Tibial nerve (tissue), 4 donors: ENCODE measurements at places on chromosomes 5 and 9. TPM values are rescaled to one million over a fixed set of nuclear protein-coding genes. Genes with fewer than 3 reads are reported as not detected.
A peak's percentile ranks its signal among the peaks of the same experiment; 100 is the strongest.

IGIP gene
- 25.9 TPM for total RNA-seq

RICTOR gene
- total RNA-seq: 59.0 TPM

SMIM23 gene
- total RNA-seq: not detected

NINJ1 gene
- 98.8 TPM for total RNA-seq

DNA sequence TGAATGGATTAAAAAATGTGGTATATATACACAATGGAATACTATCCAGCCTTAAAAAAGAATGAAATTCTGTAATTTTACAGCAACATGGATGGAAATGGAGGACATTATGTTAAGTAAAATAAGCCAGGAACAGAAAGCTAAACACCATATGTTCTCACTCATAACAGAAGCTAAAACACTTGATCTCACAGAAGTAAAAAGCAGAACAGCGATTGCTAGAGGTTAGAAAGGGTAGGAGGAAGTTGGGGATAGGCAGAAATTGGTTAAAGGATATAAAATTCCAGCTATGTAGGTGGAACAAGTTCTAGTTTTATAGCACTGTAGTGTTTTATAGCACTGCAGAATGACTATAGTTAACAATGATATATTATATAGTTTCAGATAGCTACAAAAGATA lies 15.8 kb downstream of the MARCHF3 start:
- H3K4me1 ChIP-seq: no peaks in the 10 kb centered on the region
- no peaks in the 10 kb centered on the region for H3K27me3 ChIP-seq
- no peaks in the 10 kb centered on the region for H3K36me3 ChIP-seq
- no peak overlapping the region for H3K27ac ChIP-seq
- DNase-seq: no peak

DNA sequence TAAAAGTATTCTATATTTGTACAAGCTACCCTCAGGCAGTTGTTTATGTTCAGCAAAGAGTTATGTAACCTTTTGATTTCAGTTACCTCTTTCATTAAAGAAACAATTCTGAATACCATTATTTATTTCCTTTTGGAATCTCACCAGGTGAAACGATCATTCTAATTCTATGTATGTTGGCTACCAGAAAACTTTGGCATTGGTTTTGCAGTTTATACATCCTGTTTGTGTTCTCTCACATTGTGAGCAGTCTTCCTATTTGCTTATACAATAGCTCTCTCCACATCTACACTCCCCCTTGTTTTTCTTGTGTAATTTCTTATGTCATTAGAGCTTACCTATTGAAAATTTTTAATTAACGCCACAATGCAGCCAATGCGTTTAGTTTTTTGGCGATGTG lies 276.0 kb upstream of the MPDZ start:
- no peaks in the 10 kb centered on the region for H3K4me1 ChIP-seq
- H3K36me3 ChIP-seq: no peaks in the 10 kb centered on the region
- H3K4me3 ChIP-seq: no peak overlapping the region

- H3K36me3 ChIP-seq: no peaks in the 10 kb centered on the region
- peaks cover 30% of the 10 kb centered on the region for H3K4me1 ChIP-seq
- DNase-seq: no peak
Measured at GRCh38 chr9:70091572-70091971, 47.9 kb downstream of the MAMDC2 start.

DNA sequence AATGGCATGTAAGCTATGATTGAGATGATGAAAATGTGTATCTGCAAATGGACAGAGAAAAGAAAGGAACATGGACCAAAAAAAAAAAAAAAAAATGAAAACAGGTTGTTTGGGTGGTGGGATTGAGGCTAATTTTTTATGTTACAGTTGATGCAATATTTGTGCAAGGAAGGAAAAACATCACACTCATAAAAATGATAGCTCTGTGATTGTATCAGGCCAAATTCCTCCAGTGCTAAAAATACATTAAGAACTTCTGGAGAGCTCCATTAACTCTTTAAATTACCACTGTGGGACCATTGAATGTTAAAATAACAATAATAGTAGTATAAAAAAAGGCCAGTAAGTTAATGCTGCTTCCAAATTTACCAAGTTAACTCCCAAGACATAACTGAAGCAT lies 79.5 kb upstream of the MSX2 start:
- H3K4me1 ChIP-seq: no peaks in the 10 kb centered on the region
- no peaks in the 10 kb centered on the region for H3K36me3 ChIP-seq
- DNase-seq: no peak
- no peak overlapping the region for H3K4me3 ChIP-seq
- H3K27me3 ChIP-seq: no peaks in the 10 kb centered on the region

- no peaks in the 10 kb centered on the region for H3K4me1 ChIP-seq
- H3K27me3 ChIP-seq: no peaks in the 10 kb centered on the region
- DNase-seq: no peak
- H3K27ac ChIP-seq: no peak overlapping the region
- H3K36me3 ChIP-seq: no peaks in the 10 kb centered on the region
- no peak overlapping the region for H3K4me3 ChIP-seq
Measured at GRCh38 chr5:55320571-55320970, 12.8 kb downstream of the MTREX start.

- no peak for DNase-seq
- H3K27me3 ChIP-seq: no peaks in the 10 kb centered on the region
- H3K4me3 ChIP-seq: no peak overlapping the region
Measured at GRCh38 chr5:92017776-92018175, 634.7 kb upstream of the ARRDC3 start.

DNA sequence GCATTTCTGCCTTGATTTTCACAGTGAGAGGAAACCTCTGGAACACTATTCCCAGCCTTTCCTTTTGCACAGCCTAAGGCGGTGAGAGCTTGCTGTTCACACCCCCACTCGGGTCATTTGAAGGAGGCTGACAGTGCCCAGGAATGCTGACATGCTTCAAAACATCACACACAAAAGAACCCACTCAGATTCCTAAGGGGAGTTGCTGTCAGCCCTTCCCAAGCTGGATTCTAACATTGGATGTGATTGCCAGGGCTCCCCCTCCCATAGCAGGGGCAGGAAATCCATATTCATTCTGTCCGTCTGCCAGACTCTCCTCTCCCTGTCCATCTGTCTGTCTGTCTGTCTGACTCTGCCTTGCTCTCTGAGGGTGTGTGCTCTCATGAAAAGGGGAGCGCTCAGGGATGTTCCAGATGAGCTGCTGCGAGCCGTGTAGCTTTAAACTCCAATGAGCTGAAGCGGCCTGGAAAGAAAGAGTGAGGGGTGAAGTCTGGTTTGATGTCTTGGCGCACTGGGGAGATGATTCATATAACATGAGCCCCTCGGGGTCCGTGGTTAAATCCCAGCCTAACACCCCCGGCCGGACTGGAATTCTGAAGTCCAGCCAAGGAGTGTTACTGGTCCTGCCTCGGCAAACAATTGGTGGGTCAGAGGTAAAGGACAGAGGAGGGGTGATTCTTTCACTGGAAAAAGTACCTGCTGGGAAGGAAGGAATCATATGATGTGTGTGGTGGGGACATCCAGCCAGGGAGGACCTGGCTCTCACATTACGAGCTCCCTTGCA lies 517.0 kb downstream of the CCDC171 start:
- H3K27ac ChIP-seq: no peak overlapping the region
- DNase-seq: no peak
- H3K4me3 ChIP-seq: no peak overlapping the region
- no peaks in the 10 kb centered on the region for H3K36me3 ChIP-seq
- H3K27me3 ChIP-seq: no peaks in the 10 kb centered on the region

DNA sequence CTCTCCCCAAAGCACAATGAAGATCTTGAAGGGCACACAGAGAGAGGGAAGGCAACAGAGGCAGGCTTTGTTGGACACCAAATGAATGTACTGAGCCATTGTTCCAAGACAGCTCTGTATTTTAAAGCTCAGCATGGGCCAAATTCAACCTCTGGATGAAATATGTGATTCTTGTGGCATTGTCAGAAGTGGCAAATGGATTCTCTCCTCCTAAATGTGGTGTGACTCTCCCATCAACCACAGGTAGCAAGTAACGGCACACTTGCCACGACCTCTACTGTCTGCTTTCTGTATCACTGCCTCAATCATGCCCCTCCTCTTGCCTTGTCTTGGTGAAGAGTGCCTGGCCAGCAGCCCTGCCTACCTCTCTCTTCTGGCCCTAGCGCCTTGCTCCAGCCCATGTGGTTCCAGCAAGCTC lies 6.1 kb upstream of the MOB3B start:
- H3K27ac ChIP-seq: peak overlapping the region; percentile 81
- DNase-seq: no peak
- no peaks in the 10 kb centered on the region for H3K36me3 ChIP-seq
- H3K27me3 ChIP-seq: no peaks in the 10 kb centered on the region
- peaks cover 54% of the 10 kb centered on the region for H3K4me1 ChIP-seq
- no peak overlapping the region for H3K4me3 ChIP-seq

GRCh38 chr9:89781838-89782540 lies 177.2 kb downstream of the GADD45G start:
- no peak overlapping the region for H3K27ac ChIP-seq
- no peaks in the 10 kb centered on the region for H3K36me3 ChIP-seq
- no peak overlapping the region for H3K4me3 ChIP-seq
- no peaks in the 10 kb centered on the region for H3K27me3 ChIP-seq
- DNase-seq: no peak
- no peaks in the 10 kb centered on the region for H3K4me1 ChIP-seq
